Dermis blood vessel endothelial cell (primary cell): ENCODE measurements at places on chromosomes 11 and 22. TPM values are rescaled to one million over a fixed set of nuclear protein-coding genes. Genes with fewer than 3 reads are reported as not detected.

MORC2 gene
- total RNA-seq: 16.5 and 28.1 TPM in 2 replicates

KRTAP5-1 gene
- total RNA-seq: not detected in 2 replicates

BAIAP2L2 gene
- not detected in 2 replicates for total RNA-seq

MB gene
- not detected in 2 replicates for total RNA-seq

SLC15A3 gene
- total RNA-seq: 8.7 and 9.0 TPM in 2 replicates

AGBL2 gene
- 0.17 and 0.23 TPM in 2 replicates for total RNA-seq

TRIM49D1 gene
- 0.17 TPM in 1 of 2 replicates, not detected in the other for total RNA-seq

TYR gene
- total RNA-seq: not detected in 2 replicates

BTBD18 gene
- total RNA-seq: not detected in 2 replicates

KCTD14 gene
- 0.51 and 1.1 TPM in 2 replicates for total RNA-seq

NCAM1 gene
- 2.2 and 3.4 TPM in 2 replicates for total RNA-seq

FJX1 gene
- 44.5 and 52.1 TPM in 2 replicates for total RNA-seq

SMC1B gene
- not detected in 2 replicates for total RNA-seq

PRSS23 gene
- total RNA-seq: 79.1 and 236 TPM in 2 replicates
